ENCODE measurements at places on chromosomes 1 and 21. TPM values are rescaled to one million over a fixed set of nuclear protein-coding genes. Genes with fewer than 3 reads are reported as not detected.

Gene CD247
- not detected for total RNA-seq

Gene ANGPTL1
- total RNA-seq = not detected

Gene LCE3D
- not detected for total RNA-seq

Gene PM20D1
- not detected for total RNA-seq

Gene LCE1A
- not detected for total RNA-seq

Gene PPIAL4G
- not detected for total RNA-seq

Gene FAM151A
- total RNA-seq = not detected

DNA sequence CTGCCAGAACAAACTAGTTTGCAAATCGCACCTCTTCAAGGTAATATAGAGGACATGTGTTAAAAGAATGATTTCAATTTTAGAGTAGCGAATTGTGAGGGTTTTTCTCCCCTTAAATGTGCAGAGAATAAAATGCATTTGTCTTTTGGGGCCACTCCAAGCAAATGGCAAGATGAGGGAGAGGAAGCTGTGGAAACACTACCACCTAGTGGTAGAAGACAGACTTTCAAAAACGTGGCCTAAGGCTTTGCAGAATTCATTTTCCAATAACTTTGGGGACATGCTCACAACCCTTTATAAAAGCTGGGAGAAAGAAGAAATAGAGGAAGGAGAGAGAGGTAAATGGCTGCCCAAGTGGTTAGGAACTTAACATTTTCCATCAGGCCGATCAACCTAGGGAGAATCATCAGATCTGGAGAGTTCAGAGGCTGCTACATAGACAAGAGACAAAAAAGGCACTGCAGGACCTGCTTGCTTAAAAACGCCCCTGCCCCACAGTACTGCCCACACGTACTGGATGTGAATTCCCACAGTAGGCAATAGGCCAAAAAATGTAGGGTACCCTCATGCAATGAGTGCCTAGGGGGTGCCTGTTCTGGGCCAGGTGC lies 15.7 kb upstream of the RCAN1 start:
- DNase-seq = peak; percentile 36

DNA sequence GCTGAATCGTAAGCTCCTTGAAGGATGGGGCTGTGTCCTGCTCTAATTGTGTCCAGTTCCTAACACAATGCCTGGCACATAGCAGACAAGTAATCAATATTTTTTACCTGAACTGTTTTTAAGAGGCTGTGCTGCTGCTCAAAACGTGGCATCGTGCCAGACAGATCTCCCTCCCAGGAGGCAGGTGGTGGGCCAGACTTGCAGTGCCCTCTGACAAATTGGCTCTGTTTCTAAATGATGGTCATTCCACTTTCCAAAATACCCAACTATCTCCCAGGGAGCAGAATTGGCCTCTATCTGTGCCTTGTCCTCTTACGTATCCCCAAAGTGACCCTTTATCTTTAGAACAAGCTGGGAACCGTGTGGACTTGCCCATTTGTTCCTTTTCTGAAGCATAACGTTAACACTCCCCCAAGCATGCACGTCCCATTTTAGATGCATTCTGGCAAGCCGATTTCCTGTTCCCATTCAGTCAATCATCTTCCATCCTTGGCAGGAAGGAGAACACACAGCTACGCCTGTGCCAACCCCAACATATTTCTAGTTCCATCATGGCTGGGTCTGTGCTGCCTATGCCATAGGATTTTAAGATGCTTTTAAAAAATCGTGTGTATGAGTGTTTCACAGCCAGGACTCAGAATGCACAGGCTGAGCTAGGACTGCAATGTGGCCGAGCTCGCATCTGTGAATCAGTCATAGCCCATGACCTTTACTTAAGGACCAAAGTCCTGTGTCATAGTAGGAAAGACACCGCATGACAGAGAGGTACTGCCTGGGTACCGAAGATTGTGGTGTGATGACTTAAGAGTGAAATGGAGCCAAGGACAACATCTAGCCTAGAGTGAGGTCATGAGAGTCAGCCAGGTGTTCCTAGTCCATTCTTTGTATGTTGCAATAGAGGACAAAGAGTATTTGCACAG lies 408.6 kb downstream of the PRDM2 start:
- no peak for DNase-seq

- no peak for DNase-seq
These were observed 4.4 kb upstream of the ATXN7L2 start for GRCh38 chr1:109479311-109479710.

DNA sequence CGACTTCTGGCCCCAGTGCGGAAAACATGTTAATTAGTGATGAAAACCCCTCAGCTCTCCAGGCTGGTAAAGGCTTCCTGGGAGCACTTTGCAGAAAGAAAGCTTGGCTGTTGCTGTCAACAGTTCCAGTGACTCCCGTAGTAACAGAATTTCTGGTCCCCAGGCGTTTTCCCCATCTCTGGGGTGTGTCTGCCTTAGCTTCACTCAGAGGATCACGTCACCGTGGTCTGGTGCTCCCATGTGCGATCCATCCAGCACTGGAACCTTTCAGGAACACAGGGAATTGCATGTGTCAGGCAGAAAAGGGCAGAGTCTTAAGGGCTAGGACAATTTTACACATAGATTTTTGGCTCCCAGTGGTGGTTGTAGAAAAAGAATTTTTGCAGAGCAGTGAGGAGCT lies 470.4 kb upstream of the USP24 start:
- no peak for DNase-seq

DNA sequence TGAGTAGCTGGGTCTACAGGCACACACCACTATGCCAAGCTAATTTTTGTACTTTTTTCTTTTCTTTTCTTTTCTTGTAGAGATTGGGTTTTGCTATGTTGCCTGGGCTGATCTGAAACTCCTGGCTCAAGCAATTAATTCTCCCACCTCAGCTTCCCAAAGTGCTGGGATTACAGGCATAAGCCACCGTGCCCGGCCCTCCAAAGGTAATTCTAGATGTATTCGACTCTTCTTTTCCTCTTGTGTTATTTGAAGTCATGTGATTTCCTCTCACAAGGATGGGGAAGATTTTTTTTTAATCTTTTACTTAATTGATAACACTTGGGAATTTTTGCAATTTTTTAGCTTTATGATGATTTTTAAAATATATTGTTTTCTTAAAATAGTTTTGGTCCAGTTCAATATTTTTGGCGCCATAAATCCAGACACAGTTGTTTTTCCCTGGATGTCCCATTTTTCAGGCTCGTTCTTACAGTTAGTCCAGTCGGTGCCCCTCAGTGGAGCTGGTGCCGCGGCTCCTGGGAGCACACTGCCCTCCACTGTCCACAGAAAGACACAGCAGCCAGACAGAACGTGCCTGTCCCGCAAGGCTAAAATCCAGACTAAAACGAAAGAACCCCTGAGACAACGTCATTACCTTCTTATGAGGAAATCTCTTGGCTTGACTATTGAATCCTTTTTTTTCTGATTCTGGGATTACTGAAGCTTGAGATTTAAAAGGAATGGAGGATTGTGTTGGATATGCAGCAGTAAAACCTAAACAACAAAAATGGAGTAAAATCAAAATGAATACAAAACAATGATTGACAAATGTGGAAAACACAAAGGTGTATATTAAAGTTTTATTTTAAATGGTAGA lies 22.4 kb downstream of the STPG1 start:
- DNase-seq = peak; percentile 79

DNA sequence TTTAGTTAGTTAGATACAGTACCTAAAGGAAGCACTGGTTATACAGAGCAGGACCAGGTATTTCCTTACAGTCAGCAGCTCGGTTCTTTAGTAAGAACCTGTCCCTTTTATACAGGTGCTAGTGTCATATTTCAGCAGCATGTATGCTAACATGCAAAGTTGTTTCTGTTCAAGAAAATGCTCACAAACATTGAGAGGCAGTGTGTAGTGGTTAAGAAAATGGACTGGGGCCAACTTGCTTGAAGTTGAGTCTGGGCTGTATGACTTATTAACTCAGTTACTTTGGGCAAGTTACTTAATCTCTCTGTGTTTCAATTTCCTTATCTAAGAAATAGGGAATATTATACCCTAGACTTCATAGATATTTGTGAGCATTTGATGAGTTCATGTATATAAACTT lies 31.1 kb downstream of the AK4 start:
- no peak for DNase-seq

GRCh38 chr1:119673171-119673940 lies 25.3 kb upstream of the ZNF697 start:
- DNase-seq = no peak

GRCh38 chr21:26177187-26177586 lies 6.6 kb upstream of the APP start:
- peak; percentile 46 for DNase-seq

DNA sequence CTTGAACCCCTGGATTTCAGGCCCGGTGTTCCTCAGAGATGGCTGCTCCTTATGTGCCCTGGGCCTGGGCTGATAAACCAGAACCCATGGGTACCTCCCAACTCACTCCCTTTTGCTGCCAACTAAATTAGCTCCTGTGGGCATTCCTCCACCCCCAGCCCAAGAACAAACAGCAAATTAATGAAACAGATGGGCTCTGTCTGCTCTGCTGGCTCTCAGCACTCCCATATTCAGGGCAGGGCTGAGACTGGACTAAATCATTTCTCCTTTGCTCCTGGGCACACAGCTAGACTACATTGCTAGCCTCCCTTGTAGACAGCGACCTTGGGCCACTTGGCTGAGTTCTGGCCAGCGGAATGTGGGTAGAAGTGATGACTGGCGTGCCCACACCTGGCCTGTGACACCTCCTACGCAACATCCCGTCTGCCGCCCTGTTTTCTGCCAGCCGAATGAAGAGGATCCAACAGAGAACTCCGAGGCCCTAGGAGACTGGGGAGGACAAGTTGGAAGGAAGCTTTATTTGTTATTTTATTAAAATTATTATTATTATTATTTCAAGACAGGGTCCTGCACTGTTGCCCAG lies 101.9 kb upstream of the DISP3 start:
- DNase-seq = no peak

- no peak for DNase-seq
These were observed 9.4 kb downstream of the C1orf174 start for GRCh38 chr1:3890389-3891328.

DNA sequence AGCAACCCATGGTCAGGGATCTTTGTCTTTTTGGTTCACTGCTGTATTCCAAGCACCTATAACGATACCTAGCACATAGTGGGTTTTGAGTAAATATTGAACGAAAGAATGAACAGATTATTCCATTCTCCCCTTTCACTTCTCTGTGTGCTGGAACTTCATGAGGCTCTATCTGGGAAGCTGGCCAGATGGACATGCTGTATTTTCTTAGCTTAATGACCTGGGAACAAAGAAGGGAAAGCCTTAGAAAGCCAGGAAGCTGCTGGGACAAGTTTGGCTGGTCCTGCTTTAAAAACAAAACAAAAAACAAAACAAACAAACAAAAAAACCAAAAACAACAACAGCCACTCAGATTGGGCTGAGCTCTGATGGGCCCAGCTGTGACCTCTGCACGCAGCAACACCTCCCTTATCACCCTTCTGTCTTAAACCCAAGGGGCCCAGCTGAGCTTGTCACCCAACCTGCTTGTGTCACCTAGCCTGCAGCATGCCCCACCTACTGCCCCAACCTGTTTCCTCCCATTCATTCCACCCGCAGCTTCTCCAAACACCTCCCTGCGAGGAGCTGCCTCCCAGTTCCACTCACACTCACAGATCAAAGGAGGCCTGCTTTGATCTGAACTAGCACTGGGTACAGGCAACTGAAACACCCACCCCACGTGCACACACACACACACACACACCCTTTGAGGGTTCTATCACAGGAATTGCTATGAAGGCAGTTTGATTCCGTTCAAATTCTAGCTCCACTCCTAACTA lies 37.1 kb downstream of the SLC30A1 start:
- DNase-seq = no peak

DNA sequence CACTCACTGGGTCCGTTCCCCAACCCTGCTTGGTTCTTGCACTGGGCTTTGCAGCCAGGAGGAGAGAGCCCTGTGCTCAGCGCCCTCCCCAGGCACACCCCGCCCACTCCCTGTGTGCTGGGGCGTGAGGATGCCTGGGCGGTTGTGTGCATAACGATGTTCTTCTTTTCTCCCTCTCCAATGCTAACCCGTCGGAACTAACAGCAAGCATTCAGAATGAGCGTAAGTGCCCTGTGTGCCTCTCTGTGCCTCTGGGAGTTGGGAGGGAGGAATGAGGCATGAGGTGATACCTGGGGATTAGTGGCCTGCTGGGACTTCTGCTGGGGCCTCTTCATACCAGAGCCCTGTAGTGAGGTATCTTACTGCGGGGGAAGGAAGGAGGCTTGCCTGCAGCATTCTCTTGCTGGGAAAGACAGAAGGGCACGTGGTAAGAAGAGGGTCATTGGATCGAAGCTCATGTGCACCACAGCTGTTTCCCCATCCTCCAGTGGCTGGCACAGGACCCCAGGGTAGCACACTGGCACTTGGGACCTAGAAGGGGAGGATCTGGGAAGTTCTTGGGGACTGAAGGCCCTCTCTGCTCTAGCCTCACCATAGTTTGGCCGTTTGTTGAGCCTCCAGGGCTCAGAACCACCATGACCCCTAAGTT lies 79.8 kb downstream of the NFASC start:
- no peak for DNase-seq

DNA sequence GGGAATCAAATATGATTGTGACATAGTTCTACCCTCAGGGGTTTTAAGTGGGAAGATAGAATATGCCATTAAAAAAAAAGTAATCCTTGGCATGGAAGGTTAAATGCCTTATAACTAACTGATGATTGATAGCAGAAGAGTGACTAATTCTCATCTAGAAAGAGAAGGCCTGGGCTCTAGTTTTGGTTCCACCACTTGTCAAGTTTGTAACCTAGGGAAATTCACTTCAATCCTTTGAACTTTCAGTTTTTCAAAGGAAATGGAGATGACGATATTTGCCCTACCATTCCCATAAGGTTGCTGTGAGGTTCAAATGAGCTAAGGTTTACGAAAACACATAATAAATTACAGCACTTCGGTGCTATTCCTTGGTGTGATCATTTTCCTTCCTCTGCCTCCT lies 88.5 kb downstream of the GPR88 start:
- DNase-seq = no peak

- no peak for DNase-seq
These were observed 22.0 kb upstream of the IFNAR1 start for GRCh38 chr21:33302796-33303195.

DNA sequence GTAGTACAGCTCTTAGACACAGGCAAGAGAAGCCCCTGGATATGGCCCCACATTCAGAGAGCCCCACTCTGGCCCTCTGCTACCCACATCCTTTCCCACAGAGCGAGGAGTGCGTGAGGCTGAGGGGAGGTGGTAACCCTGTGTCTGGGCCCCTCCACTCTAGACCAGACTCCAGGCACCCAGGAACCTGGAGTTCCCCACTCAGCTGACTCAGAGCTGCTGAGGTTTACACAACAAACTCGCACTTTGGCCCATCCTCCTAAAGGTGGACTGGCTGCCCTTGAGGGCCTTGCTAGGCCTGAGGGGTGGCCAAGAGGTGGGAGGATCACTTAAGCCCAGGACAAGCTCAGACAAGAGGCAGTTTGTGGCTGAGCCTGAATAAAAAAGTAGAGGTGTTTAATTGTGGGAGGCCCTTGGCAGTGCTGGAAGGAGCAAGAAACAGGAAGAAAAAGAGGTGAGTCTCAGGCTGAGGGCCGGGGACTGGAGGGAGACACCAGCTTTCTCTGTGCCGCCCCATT lies 10.7 kb downstream of the MR1 start:
- no peak for DNase-seq

DNA sequence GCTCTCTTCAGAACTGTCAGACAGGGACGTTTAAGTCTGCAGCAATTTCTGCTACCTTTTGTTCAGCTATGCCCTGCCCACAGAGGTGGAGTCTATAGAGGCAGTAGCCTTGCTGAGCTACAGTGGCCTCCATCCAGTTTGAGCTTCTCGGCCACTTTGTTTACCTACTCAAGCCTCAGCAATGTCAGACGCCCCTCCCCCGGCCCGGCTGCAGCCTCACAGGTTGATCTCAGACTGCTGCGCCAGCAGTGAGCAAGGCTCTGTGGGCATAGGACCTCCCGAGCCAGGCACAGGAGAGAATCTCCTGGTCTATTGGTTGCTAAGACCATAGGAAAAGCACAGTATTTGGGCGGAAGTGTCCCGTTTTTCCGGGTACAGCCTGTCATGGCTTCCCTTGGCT lies 89.9 kb upstream of the PDC start:
- DNase-seq = no peak

All from HFFc6 (cell line).